ENCODE measurements at places on chromosomes 5 and 9.

DNA sequence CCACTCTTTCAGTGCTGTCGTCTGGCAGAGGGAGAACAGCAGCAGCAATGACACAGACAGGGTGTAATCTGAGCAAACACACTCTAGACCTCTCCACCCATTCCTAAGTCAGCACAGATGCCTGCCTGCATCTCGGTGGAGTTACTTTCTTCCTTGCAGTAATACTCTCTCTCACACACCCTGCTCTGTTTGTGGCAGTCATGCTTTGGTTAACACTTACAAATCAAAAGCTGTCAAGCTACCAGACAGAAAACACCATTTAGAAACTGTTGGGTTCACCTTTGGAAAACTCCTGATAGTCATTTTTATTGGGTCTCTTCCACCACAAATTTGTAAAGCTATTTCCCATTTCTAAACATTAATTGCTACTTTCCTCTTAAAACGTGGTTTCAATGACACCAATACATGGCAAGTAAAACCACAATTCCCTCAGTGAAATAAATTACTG lies 27.3 kb downstream of the LHFPL2 start:
- no peak for DNase-seq

DNA sequence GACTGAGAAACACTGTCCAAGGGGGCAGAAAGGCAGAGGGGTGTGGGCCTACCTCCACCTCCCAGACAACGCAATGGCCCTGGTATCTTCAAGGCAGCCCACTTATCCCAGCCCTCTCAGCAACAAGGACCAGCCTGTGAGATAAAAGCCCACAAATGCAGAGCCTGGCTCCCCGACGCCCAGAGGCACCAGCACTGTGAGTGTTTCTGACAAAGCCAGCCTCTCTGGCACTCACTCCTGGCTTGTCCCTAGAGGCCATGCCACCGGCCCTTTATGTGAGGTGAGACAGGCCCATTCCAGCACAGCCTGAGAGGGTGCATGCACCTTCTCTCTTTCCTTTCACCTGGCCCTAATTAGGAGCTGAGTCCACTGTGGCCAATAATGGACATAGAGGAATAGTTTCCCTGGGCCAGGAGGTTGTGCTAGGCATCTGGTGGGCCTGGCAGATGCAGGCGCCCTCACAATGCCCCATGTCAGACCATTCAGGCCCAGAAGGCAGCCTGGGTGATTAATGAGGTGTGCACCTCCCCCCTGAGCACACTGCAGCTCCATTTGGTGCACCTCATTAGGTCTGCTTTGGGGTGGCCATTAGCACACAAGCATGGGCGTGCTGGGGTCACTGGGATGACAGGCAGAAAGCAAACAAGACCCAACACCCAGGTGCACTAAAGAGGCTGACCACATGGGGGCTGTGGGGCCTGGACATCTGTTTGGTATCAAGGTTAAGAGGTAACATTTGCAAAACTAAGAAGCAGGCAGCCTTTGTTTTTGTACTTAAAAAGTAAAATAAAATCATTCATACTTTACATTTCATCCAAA lies 176.0 kb downstream of the MED10 start:
- no peak for DNase-seq

- no peak for DNase-seq
These were observed 46.9 kb downstream of the AHRR start for GRCh38 chr5:368183-369084.

GRCh38 chr5:115325296-115325959 lies 29.0 kb upstream of the CCDC112 start:
- DNase-seq = no peak

DNA sequence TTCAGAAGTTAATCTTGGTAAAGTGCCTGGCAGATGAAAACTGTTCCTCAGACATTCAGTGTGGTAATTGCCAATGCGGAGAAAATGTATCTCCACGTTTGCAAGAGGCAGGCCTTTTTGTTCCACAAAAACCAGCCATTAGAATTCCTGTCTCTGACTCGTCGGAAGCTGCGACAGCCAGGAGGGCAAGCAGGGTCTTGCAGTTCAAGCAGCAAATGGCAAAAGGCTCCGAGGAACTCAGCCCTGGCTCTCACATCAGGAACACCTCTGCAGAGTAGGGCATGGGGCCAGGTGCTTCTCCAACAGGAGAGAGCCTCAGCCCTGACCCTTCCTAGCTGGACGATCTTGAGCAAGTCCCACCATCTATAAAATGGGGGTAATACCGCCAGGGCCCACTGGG lies 69.0 kb upstream of the CPLX2 start:
- DNase-seq = no peak

DNA sequence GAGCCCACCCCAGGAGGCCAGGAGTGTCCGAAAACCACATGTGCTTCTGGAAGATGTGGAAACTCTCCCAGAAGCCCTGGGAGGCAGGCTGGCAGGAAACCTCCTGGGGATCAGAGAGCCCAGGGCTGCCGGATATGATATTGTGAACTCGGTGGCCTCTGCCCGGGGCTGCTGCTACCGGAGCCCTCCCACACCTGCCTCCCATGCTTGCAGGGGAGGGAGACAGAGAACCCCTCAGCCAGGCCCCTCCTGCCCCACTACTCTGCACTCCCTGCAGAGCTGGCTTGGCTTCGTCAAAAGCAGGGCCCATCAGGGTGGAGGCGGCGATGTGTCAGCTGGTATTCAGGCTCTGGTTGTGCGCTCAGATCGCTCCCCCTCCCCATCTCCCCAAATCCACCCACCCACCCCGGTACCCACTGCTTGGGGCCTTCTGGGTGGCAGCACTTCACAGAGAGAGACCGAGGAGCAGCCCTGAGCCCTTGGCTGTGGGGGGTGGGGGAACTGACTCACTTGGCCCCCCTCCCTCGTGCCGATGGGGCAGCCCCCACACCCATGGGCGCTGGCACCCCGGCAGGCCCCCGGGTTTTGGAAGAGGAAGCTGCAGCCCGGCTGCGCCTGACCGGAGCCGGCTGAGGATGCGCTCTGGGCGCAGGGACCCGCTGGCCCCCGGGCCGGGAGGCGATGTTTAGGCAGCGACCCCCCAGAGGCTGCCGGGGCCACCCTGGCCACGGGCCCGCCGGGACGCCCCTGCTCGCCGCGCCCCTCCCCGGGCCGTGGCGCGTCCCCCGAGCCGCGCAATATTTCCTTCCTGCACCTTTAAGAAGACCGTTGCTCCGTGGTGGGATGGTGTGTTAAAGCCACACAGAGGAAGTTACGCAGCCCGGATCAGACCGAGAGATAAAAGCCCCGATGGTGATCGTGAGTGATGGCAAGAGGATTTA lies 786 bp upstream of the NTNG2 start:
- DNase-seq = no peak

DNA sequence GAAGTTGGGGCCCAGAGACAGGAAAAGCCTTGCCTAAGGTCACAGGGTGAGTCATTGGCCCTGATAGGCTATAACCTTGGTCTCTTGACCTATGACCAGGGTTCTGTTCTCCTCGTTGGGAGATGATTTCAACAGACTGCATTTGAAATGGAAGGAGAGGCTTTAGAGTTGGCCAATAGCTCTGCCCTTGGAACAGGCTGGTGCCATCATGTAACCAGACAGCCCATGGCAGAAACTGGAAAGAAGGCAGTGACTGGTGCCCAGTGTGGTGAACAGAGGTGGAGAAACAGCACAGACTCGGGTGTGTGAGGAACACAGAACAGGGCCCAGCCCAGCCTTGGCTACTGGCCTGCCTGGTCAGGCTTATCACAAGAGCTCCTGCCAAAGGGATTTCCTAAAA lies 109.8 kb upstream of the SLC25A48 start:
- no peak for DNase-seq

- DNase-seq = peak; percentile 13
These were observed 59.7 kb downstream of the GNA14 start for GRCh38 chr9:77588271-77588937.

- DNase-seq = no peak
These were observed 657.6 kb upstream of the ZNF608 start for GRCh38 chr5:125404056-125404455.

DNA sequence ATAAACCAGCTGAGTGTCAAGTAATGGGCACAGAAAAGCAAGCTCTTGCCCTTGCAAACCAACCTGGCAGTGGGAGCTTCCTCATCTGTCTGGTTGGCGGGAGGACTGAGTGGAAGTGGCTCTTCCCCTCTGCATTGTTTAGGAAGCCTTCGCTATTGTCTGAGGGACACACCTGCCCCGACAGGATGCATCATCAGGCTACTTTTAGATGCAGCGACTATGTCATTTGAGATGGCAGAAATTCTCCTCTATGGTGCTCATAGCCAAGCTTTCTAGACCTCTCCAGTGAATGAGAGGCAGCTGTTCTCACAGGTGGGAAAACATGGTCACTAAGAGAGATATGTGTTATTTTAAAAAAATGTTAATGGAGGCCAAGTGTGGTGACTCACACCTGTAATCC lies 104.0 kb downstream of the DOCK8 start:
- DNase-seq = no peak

DNA sequence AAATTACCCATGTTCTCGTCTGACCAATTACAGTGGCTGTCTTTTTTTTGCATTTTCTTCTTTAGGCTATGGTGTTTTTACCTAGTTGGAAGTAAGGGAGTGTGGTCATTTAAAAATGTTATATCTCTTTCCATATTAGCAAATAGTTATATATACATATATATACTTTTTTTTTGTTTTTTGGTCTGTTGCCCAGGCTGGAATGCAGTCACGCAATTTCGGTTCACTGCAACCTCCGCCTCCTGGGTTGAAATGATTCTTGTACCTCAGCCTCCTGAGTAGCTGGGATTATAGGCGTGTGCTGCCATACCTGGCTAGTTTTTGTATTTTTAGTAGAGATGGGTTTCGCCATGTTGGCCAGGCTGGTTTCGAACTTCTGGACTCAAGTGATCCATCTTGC lies 12.3 kb downstream of the MARCHF6 start:
- no peak for DNase-seq

DNA sequence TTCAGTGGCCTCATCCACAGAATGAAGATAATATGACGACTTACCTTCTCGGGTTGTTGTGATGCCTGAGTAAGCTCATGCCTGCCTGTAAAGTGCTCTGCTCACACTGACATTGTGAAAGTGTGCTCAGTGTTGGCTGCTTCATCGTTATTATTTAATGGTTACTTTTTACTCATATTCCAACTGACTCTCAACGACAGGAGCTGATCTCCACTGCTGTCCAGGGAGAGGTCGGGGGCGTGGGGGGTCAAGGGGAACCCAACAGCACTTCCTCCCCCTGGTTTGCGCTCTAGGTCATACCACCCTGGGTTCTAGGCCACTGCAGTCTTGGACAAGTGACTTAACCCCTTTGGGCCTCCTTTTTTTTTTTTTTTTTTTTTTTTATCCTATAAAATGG lies 52.9 kb upstream of the ANGPTL2 start:
- DNase-seq = no peak

- no peak for DNase-seq
These were observed 147.1 kb downstream of the ERCC6L2 start for GRCh38 chr9:96022445-96023051.

GRCh38 chr9:123348317-123348992 lies 7.5 kb upstream of the CRB2 start:
- DNase-seq = no peak

- DNase-seq = no peak
These were observed 38.8 kb upstream of the ANXA2R start for GRCh38 chr5:43078956-43079355.

DNA sequence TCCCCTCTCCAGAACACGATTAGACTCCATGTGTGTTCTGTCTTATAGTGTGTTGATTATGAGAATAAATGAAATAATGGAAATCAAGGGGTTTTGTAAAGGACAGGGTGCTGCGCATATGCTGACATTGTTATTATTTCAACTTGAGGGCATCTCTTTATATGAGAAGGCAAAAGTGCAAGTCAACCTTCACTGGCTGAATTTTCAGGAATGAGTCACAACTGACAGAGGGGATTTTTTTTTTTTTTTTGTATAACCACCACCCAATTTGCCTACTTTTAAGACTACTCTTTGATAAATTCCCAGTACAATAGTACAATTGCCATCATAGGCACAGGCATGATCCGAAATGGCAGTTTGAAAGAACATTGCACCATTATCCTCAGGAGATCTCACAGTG lies 419.2 kb upstream of the NMUR2 start:
- DNase-seq = no peak

- peak; percentile 32 for DNase-seq
These were observed 37.3 kb upstream of the EGFL7 start for GRCh38 chr9:136625101-136626065.

GRCh38 chr5:160081495-160081894 lies 37.8 kb downstream of the PWWP2A start:
- no peak for DNase-seq

- DNase-seq = no peak
These were observed 83.7 kb downstream of the C5orf15 start for GRCh38 chr5:133884569-133885311.

- no peak for DNase-seq
These were observed 51.1 kb downstream of the P4HA2 start for GRCh38 chr5:132176521-132176945.

GRCh38 chr9:30172206-30172605 lies 2212.2 kb upstream of the ACO1 start:
- DNase-seq = no peak

DNA sequence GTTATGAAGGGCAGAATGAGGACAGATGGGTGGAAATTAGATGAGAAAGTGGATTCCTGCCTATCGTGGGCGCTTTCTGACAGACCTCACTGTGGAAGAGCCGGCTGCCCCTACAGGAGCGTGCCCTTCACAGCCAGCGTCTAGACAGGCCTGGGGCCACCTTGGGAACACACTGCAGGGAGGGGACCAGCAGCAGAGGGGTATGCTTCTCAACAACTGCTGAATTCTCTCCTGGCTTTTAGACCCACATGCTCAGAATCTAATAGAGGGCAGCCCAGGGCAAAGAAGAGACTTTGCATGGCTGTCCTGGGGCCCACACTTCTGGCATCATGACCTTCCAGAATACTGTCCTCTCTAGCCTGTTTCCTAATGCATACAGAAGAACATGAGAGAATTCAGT lies 2.1 kb upstream of the SEMA4D start:
- DNase-seq = no peak

DNA sequence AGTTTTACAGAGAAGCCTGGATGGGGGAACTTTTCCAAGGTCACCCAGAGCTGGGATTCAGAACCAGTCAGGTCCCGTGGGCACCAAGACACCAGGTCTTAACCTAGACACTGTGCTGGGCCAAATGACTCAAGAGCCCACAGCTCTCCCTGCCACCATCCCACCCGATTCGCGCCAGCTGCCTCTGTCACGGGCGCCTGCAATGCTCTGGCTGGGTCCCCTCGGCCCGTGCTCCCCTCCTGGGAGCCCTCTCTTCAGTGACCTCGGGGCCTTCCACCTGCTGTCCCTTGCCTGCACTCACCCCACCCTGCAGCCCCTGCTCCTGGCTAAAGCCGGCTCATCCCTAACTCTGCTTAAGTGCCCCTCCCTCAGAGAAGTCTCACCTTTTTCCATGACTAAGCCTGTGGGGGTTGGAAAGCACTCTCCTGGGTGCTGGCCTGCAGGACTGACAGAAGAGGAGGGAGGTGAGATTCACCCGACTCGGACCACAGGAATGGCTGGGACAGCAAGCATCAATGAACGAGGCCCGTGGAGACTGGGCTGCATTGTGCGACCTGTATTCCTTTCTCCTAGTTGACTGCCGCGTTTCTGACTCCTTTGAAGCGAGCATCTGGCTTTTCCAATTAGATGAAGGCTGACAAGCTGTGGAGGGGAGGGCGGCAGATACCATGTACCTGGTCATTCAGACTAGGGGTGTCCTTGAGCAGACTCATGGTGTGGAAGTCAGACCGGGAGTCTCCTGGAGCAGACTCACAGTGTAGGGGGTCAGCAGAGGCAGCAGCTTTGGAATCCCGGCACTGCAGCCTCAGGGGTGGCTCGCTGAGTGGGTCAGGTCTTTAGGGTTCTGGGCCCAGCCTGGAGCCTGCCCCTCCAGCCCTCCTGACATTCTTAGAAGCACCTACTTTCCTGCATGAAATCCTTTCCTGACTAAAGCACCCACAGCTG lies 5.8 kb upstream of the IL4 start:
- DNase-seq = no peak

GRCh38 chr5:175920231-175920811 lies 47.8 kb downstream of the THOC3 start:
- DNase-seq = no peak
